Cerebellum (tissue), 4 donors: ENCODE measurements at places on chromosomes 4 and X. TPM values are rescaled to one million over a fixed set of nuclear protein-coding genes. Genes with fewer than 3 reads are reported as not detected.
A peak's percentile ranks its signal among the peaks of the same experiment; 100 is the strongest.

The CDX4 gene
- total RNA-seq, result not detected

The TRIM61 gene
- total RNA-seq, result 2.2 TPM

The ANKRD50 gene
- 84.3 TPM for total RNA-seq

The IL13RA2 gene
- total RNA-seq, result 1.5 TPM

GRCh38 chr4:56435140-56435926 is at the start of gene PPAT:
PPAT (minus strand) TSS chr4:56435615; CDS start chr4:56435477, 138 bp downstream.
- peak; percentile 100 for DNase-seq

GRCh38 chr4:177311589-177311988 is 1.9 kb downstream of the NEIL3 start:
- no peak for DNase-seq

DNA sequence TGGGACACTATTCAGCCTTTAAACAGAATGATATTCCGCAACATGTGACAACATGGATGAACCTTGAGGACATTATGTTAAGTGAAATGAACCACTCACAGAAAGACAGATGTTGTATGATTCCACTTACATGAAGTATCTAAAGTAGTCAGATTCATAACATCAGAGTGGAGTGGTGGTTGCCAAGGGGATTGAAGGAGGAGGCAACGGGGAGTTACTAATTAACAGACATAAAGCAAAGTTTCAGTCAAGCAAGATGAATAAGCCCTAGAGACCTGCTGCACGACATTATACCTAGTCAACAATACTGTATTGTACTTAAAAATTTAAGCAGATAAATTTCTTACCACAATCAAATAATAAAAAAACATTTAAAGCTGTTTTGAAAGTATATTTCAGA is 105.0 kb upstream of the NR0B1 start:
- DNase-seq, result no peak

- no peak for DNase-seq
Observed at GRCh38 chr4:92128676-92129075, 175.1 kb upstream of the GRID2 start.

GRCh38 chr4:28788929-28789490 is 1928.4 kb downstream of the STIM2 start:
- DNase-seq, result no peak

GRCh38 chr4:142960867-142961644 is 115.0 kb upstream of the INPP4B start:
- no peak for DNase-seq

DNA sequence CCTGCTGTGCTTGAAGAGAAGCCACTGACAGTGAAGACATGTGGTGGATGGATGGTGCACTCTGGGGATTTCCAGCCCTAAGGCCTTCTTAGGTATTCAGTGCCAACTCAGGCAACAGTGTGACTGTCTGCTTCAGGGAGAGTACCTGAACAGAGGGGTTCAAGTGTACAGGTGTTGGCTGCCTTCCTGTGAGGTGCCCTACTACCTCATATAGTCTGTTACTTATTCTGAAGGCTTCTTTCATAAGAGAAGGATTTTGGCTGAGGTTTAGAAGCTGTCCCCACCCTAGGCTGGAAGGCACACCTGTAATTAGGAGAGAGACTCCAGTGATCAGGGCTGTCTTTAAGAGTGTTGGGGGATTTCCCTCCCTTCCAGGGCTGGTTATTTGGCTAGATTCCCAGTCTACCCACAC is 1.8 kb downstream of the FTHL17 start:
- DNase-seq, result no peak

DNA sequence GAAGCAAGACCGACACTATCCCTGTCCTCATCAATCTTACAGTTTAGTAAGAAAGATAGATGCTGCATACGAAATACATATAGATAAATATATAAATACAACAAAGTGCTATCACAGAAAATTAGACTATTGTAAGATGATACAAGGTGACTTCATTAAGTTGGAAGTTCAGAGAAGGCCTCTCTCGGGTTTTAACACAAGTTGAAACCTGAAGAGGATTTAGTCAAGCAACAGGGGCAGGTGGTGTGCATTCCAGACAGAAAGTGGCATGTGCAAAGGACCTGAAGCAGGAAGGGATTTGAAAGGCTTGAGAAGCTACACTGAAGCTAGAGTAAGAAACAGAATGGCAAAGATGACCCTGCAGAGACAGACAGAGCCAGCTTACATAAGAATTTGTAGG is 36.5 kb downstream of the USP46 start:
- DNase-seq, result no peak
